ENCODE measurements at places on chromosomes 3 and 15.
A peak's percentile ranks its signal among the peaks of the same experiment; 100 is the strongest.

DNA sequence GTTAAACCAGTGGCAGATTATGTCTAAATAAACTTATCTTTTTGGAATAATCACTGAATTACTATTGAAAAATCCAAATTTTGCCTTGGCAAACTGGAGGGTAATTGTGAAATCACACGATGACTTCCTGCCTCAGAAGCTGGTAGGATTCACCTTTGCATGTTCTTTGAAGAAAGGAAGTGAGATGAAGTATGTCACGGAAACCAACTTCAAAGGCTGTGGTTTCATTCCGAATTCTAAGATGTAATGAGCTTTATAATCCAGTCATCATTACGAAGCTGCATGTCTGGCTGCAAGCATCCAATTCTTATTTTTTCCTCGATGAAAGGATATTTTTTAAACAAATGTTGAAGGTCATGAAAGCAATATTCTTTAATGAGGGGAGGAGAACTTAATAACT lies 15.0 kb upstream of the ZBED2 start:
- DNase-seq = no peak

- no peak for DNase-seq
Measured at GRCh38 chr3:11844891-11845290, 1.8 kb downstream of the TAMM41 start.

- no peak for DNase-seq
Measured at GRCh38 chr3:62558549-62559112, 185.3 kb upstream of the FEZF2 start.

GRCh38 chr3:64489361-64490044 lies 198.3 kb downstream of the ADAMTS9 start:
- DNase-seq = no peak

GRCh38 chr15:40229956-40230355 lies 8.9 kb upstream of the PAK6 start:
- DNase-seq = no peak

GRCh38 chr3:16529264-16529663 lies 15.8 kb upstream of the RFTN1 start:
- no peak for DNase-seq

DNA sequence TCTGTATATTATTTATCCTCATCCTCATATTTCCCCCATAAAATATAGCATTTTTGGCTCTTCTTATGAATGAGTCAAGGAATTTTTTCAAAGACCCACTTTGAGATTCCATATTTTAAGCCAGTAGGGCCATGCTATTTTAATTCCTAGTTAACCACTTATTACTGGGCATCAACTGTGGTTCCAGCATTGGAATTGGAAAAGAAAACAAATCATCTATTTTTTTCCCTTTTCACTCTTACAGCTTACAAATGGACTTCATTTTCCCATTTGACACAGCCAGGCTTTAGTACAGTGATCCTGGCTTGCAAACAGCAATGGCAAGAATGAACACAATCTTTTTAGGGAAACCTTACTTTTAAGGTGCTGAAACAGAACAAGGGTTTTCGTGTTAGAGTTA lies 19.4 kb upstream of the PLCL2 start:
- DNase-seq = no peak

- DNase-seq = no peak
Measured at GRCh38 chr3:30620402-30621360, 14.3 kb downstream of the TGFBR2 start.

DNA sequence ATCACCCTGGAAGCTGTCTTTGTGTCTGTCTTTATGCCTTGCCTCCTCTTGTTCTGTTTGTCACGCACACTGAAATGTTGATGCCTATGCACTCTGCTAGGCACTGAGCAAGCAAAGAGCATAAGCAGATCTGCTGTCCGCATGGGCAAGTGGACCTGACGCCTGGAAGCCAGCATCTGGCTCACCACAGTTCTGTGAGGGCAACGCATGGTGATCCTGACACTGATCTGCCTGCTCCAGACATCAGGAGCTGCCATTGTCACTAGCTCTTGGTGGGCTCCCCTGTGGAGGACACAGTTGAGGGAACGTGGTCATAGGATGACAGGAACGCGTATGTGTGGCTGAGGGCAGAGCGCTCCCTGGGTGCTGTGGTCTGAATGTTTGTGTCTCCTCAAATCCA lies 234.6 kb downstream of the ADAMTS17 start:
- DNase-seq = peak; percentile 14

- no peak for DNase-seq
Measured at GRCh38 chr15:47351501-47351900, 365.8 kb upstream of the SEMA6D start.

GRCh38 chr3:117510396-117510795 lies 800.8 kb downstream of the TUSC7 start:
- no peak for DNase-seq

DNA sequence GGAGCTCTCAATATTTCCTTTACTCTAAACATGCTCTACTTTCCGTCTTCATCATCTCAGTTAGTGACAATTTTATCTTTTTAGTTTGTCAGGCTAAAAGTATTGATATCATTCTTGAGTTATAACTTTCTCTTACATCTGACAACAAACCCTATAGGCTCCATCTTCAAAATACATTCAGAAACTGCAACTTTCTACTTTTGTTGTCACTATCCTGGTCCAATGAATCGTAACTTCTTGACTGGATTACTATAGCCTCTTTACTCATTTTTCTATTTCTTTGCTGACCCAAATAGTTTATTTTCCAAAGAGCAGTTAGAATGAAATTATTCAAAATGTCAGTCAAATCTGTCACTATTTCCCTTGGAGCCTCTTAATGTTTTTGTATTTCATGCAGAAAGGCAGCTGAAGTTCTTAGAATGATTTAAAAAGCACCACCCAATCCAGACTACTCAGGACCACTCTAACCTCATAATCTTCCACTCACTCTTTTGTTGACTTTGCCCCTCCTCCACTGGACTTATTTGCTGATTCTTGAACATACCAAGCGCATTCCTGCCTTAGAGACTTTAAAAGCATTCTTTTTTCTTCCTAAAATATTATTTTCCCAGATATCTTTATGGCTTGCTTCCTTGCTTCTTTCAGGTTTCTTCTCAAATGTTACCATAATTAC lies 119.9 kb upstream of the CBLB start:
- no peak for DNase-seq

GRCh38 chr3:54822206-54822605 lies 105.7 kb downstream of the LRTM1 start:
- no peak for DNase-seq

DNA sequence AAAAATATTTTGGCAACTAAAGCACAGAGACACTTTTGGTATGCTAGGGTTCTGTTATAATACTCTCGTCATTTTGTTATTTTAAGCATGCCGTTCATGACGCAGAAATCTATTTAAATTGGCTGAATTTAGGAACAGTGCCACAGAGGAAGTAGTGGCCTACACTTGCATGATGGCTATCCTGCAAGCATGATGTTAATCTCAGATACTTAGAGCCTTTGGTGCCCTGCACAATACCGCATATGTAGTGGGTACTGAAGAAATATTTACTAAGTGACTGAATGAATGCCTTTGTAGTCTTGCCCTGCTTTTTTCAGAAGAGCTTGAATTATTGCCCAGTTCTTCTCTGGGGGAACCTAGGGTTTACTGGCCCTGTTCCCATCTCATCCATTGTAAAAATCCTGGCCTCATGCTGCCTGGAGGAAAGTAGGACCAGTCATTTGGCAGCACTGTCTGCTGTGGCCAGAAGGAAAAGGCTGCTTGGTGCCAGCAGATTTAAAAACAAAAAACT lies 79.0 kb downstream of the SERPINI1 start:
- no peak for DNase-seq

- no peak for DNase-seq
Measured at GRCh38 chr3:108804966-108805365, 17.6 kb upstream of the TRAT1 start.

DNA sequence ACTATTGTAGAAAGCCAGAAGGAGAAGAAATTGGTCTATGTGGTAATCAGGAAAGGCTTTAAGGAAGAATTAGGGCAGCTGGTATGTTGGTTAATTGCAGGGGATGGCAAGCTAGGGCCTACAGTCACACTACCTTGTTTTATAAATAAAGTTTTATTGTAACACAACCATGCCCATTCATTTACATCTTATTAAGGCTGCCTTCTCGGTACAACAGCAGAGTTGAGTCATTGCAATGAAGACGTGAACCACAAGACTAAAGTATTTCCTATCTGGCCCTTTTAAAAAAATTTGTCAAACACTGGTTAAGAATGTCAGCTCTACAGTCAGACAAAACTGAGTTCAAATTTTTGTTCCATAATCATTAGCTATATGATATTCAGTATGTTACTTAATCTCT lies 8.3 kb downstream of the SERPINI1 start:
- DNase-seq = no peak

GRCh38 chr3:119571688-119572087 lies 7.6 kb upstream of the ADPRH start:
- DNase-seq = no peak

- DNase-seq = no peak
Measured at GRCh38 chr15:90348456-90348855, 3.6 kb upstream of the ZNF774 start.

DNA sequence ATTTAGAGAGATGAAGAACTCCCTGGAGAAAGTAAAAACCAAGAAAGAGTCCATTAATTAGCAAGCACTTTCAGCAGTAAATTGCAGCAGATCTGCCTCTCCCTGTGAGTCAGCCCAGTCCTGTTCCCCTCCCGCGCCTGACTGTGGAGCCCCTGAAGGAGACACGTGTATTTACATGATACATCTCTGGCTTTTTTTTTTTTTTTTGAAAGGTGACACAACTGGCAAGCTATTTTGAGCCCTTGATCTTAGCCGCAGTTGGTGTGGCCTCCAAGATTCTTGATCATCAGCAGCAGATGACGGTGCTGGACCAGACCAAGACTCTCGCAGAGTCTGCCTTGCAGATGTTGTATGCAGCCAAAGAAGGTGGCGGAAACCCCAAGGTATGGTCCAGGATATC lies 271.8 kb upstream of the TPM1 start:
- no peak for DNase-seq

- DNase-seq = no peak
Measured at GRCh38 chr3:184315543-184315867, 1.1 kb downstream of the EIF4G1 start.

GRCh38 chr15:93894438-93895036 lies 336.8 kb upstream of the MCTP2 start:
- no peak for DNase-seq

- no peak for DNase-seq
Measured at GRCh38 chr3:185540695-185541094, 11.7 kb downstream of the LIPH start.

- no peak for DNase-seq
Measured at GRCh38 chr3:7813365-7813764, 688.3 kb upstream of the LMCD1 start.

- DNase-seq = no peak
Measured at GRCh38 chr15:97053635-97054034, 723.1 kb downstream of the NR2F2 start.

GRCh38 chr15:45402955-45403877 lies 24.9 kb upstream of the GATM start:
- DNase-seq = peak; percentile 51

- DNase-seq = no peak
Measured at GRCh38 chr3:62246094-62246493, 127.3 kb downstream of the FEZF2 start.

GRCh38 chr3:151410891-151411559 lies 26.5 kb upstream of the P2RY12 start:
- no peak for DNase-seq
